ENCODE measurements at places on chromosomes 11 and 22.

- DNase-seq = no peak
Observed at GRCh38 chr11:78226684-78227680, 38.3 kb downstream of the USP35 start.

- no peak for DNase-seq
Observed at GRCh38 chr22:43238526-43239006, 51.6 kb upstream of the TTLL12 start.

DNA sequence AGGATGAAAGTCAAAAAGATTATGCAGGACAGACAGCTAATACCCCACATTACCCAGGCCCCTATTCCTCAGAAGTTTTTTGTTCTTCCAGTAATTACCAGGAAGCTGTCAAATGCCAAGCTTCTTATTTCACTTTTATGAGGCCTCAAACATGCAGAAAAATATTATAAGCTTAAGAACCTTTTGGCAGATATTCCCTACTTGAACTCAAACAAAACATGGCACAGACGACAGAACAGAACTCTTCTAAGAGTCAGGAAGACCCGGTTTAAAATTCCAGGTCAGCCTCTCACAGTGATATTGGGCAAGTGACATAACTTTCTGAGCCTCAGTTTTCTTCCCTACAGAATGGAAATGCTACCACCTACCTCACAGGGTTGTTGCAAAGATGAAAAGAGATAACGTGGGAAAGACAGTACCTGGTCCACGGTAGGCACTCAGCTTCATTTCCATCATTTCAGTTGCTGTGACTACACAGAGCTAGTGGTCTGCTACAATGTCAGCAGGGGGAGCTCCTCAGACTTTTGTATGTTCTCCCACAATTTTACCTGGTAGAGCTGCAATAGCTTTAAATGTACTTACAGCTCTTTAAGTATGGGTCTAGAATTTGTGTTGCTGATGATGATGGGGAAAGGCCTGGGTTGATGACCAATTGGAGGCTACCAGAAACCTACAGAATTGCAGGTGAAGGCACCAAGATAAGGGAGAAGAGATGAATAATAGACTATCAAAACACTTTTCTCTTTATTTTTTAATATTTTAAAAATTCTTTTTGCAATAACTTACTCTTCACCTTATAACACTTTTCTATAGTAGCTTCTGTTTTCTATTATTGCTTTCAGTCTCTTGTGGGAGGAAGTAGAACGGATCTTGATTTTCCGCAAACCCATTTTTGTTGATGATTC, 98.3 kb upstream of the CHRM4 start:
- DNase-seq = no peak

DNA sequence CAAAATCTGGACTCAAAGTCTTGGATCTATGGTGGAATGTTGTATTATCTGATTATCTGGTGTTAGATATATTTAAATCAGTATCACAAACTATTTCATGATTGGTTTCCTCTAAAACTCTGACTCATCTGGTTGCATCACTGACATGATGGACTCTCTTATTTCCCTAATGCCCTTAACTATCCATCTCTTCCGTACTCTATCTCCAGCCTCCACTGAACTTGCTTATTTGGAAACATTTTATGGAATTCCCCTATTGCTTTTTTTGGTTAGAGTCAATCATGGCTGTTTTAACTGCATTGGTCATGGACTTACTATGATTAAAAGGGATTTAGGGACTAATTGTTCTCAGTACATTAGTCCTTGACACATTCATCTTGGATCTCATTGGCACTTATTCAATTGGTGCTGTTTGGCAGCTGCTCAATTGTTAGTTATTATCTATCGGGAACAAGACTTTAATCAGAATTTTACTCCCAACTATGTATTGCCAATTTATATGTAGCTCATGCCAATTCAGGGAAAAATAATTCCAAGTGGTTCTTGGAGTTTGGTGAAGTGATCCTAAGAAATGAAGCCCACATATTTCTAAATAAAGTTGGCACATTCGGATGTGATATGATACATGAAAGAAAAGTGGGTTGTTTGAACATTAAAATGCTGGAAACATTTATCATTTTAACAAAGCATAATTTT, 942.0 kb upstream of the CCDC90B start:
- no peak for DNase-seq

DNA sequence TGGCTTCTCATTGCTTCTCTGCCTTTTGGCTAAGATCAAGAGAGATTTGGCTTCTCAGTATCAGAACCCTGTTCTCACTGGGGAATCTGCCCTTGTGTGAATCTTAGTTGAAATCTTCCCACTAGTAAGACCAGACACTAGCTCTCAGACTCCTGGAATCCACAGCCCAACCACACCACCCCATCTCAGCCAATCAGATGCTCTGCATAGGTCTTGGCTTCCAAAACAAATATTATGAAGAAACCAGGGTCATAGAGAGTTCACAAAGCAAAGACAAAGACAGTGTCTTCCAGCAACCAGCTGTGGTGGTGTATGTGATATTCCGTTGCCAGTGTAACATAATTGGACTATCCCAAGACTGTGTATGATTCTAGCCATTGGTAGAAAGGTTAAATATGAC, 5.4 kb downstream of the OR8B12 start:
- no peak for DNase-seq
